ENCODE measurements at places on chromosomes 11 and 22.

- DNase-seq = no peak
Observed at GRCh38 chr11:64569300-64569970, 21.6 kb upstream of the SLC22A12 start.

DNA sequence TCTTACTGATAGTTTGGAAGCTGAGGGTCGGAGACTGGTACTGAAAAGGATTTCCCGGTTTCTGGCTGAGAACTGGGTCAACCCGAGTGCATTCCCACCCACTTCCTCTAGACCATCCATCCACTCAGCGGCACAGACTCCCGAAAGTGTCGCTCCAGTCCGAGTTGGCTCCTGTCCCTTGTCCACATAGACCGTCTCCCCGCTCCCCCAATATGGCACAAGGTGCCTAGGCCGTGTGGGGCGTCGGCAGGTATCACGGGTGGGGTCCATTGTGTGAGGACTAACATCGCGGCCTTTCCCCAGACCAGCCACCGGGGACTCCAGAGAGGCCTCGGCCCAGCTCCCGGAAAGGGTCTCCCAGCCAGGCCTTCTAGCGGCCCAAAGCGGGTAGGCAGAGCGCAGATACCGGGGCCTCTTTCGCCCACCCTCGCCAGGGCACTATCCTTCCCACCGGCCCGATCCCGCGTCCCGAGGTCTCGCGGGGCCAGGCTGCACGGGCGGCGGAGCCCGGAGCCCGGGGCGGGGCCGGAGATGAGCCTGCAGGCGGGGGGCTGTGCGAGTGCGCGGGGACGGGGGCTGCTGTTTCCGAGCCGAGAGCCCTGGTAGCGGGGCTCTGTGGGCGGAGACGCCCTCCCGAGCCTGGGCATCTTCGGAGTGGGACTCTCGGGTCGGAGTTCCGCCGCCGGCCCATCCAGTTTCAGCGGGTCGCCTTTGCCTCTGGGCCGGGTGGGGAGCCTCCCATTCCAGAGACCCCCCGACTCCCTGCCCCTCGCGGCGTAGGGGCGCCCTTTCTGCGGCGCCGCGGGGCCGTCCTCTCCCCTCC is 21.1 kb downstream of the SERPINH1 start:
- no peak for DNase-seq

DNA sequence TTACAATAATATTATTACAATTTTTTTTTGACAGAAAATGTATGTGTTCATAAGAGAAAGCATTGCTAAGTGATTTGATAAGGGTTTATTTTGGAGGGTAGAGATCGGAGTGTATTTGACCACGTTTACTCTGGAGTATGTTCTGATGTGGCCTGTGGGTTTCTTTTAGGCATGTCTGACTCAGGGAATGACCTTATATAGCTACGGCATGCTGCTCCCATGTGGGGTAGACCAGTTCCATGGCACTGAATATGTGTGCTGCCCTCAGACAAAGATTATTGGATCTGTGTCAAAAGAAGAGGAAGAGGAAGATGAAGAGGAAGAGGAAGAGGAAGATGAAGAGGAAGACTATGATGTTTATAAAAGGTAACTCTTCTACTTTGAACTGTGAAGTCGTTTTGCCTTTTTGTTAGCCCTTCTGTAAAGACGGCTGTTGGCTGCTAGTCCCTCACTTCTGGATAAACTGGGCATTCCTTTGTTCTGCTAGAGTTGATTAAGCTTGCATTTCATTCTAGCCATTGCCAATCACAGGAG is 38.1 kb upstream of the ST14 start:
- DNase-seq = no peak

GRCh38 chr22:24289741-24290163 is 19.1 kb downstream of the SPECC1L start:
- DNase-seq = no peak

DNA sequence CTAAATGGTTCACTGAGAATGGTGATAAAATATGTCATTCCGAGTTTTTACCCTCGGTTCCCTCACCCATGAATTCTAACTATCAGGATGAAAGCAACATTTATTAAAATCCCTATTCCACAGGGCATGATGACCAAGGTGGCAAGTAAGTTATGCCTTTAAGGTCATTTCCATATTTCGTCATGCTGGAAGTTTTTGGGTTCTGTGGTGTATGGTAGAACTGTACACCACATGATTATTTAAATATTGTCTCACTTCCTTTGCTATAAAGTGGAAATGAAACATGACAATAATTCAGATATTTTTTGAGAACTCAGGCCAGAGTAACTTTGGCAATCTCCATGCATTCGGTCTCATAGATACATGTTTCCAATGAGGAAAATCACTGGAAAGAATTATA is 68.5 kb upstream of the CARD18 start:
- DNase-seq = no peak

DNA sequence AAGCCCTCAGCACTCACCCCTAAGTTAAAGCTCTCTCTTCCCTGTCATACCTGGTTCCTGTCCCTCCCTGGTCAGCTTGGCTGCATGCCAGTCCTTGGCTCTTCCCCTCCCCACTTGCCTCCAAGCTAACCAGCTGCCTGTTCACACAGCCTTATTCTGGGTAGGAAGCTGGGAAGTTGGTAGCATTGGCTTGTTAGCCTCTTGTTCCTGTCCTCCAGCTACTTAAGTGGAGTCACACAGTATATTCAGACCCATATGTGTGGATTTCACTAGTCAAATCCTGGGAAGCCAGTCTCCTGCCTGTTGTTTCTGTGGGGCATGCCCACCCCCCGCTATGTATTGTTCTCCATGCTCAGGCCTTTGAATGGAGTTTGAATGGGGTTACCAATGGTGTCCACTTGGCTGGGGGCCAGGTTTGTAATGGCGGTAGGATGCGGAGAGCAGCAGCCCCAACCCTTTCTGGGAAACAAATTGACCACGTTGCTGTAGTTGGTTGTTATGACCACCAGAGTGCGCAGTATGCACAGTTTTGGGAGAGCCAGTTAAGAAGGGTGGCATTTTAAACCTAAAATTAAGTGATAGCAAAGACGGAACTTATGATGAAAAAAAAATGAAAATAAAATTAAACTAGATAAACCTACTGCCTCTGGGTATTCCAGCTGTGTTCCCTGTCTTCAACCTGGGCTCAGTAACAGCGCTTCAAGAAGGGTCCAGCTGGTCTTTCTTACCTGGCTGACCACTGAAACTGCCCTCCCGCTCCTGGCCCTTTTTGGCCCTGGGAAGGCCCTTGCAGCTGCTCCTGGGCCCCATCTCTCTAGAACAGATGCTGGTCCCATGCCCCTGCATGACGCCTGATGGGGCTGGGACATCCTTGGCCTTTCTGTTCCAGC is 10.7 kb upstream of the RPS3 start:
- peak; percentile 81 for DNase-seq

All from NCI-H2029 treated with DMSO at 0.1 percent for 48 hours (cell line).